ENCODE measurements at places on chromosomes 12 and 14.

- DNase-seq: no peak
Observed at GRCh38 chr14:77003960-77004710, 24.4 kb downstream of the IRF2BPL start.

DNA sequence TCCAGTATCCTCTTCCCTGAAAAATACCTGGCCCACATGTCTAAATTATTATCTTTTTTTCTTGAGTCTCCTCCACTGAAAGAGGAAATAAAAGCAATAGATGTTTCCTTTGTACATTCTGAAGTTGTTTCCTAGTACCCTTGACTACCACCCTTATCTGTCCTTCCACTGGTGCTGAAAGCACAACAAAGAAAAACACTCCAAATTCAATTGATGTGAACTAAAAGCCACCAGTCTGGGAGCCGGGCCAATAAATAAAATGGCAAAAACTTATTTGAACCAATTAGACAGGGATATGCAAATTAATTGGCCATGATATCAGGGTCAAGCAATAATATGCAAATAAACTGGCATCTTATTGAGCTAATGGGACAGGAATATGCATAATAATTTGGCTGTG is 330.5 kb downstream of the PAWR start:
- DNase-seq: no peak

DNA sequence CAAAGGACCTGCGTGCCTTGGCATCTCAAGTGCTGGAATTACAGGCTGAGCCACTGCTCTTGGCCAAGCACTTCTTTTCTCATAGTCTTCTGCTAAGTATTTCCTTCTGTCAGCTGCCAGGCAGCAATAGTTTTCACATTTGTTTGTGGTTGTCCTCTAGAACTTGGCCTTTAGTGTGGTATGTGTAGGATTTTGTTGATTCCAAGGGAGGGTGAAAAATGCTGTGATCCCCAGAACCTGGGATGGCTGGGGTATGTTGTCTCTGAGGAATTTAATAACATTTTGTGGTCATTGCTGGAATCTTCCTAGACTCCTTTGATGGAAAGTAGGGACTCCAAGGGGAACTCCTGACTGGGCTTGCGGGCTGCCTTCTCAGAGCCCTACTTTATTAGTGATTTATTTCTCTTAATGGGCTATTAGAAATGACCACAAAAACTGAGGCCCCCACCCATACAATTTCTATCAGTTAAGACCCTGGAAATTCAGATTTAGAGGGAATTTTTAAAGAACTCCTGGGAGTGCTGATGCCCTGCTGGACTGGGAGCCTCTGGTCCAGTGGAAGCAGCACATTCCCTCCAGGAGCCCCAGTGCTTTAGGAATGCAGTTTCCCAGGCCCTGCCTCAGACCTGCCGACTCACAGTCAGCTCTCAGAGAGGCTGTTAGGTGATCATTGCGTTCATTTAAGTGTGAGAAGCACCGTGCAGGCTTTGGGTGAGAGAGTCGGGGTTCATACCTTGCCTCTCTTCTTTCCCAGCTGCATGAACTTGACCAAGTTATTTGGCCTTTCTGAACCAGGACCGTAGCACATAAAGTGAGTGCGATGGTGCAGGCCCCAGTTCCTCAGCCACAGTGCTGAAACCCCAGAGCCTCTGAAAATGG is 22.7 kb downstream of the TRAF3 start:
- no peak for DNase-seq

DNA sequence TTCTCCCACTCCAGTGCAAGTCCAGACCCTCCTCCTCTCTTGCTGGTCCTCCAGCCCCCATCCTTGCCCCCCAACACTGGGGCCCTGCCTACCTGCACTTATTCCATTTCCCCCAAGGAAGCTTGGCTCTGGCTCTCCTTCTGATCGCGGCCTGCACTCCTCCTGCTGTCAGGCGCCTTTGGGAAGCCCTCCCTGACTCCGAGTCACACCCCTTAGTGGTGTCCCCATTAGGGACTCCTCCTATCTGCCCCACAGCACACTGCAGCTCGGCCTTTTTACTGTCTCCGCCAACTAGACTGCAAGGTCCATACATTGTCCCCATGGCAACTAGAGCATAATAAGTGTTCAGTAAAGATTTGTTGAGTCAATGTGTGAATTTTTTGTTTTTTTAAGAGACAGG is 32.9 kb downstream of the FIGNL2 start:
- DNase-seq: no peak

DNA sequence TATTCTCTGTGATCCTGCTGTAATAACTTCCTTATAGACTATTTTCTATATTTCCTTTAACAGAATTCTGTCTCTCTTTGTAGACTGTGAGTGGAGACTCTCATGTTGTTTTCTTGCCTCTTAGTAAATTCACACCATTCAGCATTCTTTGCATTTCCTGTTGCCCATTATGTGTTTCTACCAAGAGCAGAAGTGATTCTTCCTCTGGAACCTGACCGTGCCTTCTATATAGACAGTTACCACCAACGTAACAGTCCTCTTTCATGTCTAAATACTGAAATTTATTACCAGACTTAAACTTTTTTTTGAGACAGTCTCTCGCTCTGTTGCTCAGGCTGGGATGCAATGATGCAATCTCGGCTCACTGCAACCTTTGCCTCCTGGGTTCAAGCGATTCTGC is 31.1 kb downstream of the METAP2 start:
- no peak for DNase-seq

- DNase-seq: no peak
Observed at GRCh38 chr12:27521066-27521465, 2.9 kb upstream of the PPFIBP1 start.

DNA sequence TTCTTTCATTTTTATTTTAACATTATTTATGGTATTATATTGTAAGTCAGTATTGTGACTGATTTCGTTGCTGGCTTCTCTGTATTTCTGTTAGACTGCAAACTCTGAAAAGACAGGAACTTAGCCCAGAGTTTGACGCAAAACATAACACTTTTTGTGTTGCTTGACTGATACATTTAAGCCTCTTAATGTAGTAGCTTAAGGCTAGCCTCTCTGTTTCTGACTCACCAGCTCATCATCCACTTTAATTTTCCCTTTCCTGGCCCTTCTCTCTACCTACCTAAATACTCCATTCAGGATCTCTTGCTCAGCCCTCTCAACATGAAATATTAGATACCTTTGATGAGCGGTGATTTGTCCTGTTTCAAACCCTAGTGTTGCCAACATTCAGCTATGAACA is 420.6 kb downstream of the LRFN5 start:
- DNase-seq: no peak

DNA sequence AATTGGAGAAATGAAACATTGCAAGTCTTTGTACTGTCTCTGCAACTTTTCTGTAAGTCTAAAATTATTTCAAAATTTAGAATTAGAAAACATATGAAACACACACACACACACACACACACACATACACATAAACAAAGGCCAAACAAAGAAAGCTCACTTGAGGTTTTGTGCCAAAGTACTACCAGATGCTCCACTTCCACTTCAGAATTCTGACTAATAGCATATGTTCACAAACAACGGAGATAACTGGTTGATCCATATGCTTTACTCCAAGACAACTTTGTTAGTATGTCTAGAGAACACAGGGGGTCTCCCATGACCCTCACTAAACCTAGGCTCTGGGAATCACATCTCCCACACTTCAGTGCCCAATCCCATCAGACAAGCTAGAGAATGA is 133.8 kb upstream of the CLEC14A start:
- DNase-seq: no peak

DNA sequence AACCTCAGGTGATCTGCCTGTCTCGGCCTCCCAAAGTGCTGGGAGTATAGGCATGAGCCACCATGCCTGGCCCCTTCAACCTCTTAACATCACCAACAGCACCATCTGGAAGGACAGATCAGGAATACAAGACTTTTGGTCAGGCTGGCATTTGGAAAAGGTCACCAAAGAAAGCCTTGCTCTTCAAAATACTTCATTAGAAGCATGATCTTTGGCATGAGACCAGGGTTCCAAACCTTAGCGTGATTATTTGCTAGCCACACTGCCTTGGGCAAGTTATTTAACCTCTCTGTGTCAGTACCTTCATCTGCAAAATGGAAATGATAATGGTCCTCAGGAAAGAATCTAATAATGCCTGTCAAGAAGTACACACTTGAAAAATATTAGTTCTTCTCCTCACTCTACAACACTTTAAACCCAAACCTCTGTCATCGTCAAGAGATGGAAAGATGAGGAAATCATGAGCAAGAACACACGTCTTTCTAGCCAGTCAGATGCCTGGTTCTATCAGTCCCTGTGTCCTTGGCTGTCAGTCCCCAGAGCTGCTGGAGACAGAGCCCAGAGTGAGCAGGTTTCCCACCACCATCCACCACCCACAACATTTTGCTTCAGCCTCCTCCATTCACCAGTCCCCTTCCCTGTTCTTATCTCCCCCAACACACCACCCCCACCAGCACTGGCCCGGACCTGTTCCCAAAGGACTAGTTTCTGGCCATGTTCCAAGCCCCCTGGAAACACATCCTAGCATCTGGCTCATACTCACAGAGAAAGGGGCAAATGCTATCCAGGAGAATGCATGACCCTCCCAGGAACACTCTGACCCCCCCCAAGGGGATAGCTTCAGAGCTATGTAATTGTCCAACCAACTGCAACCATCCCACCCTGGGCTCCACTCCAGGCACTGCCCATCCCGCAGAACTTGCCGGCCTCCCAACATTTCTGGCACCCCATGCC is 2.0 kb downstream of the ADCY6 start:
- DNase-seq: no peak

DNA sequence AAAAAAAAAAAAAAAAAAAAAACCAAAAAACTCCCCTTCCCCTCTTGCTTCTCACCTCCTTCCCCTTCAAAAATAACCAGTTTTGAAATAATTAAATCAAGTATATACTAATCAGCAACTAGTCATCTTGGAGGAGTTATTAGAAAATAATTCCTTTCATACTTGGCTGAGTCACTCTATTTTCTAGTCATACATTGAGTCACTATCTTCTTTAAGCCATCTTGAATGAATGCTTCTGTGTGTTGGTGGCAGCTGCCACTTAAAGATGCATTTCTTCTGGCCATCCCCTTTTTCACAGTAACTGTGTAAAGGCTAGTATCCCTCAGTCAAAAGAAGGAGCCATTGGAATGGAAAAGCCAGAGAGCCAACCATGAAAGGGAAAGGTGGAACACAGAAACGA is 84.2 kb upstream of the TMEM263 start:
- DNase-seq: no peak
